ENCODE measurements at places on chromosomes 3 and 15.
A peak's percentile ranks its signal among the peaks of the same experiment; 100 is the strongest.

DNA sequence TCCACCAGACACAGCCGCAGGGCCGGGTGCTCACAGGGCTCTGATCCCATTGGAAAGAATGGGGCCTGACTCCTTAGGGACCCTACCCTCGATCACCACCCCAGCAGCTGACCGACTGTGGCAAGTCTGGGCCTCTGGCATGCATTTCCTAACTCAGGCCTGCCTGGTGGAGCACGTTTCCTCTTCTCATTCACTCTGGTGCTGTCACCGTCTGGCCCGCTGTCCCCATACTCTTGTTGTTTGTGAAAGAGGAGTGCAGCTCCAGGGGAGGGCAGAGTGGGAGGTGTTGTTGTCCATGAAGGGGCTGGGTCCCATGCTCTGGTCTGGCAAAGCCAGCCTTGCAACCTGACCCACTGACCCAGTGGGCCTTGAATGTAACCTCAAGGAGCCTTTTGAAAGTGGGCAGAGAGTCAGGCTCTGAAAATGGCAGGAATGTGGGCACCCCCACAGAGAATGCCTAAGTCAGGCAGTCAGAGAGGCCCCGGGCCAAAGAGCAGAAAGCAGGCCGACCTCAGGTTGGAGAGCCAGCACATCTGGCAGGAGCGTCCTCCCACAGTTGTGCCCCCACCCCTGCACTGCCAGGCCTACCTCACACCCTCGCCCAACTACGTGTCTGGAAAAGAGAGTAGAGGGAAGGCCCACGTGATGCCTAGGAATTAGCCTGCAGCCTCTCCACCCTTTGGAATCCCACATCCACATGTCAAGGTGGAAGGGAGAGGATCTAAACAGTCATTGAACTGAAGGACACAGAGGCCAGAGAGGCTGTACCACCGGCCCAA, 10.9 kb downstream of the SEMA7A start:
- DNase-seq, result no peak

- no peak for DNase-seq
Measured at GRCh38 chr3:65279225-65279782, 591.5 kb upstream of the ADAMTS9 start.

- DNase-seq, result no peak
Measured at GRCh38 chr3:29195056-29195455, 85.8 kb upstream of the RBMS3 start.

DNA sequence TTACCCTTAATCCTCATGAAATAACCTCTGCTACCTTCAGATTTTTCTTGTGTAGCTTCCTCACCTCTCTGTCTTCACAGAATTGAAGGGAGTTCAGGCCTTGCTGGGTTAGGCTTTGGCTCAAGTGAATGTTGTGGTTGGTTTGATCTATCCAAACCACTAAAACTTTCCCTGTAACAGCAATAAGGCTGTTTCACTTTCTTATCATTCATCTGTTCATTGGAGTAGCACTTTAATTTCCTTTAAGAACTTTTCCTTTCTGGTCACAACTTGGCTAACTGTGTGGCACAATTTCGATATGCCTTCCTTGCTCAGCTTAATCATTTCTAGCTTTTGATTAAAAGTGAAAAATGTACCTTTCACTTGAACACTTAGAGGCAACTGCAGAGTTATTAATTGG, 129.8 kb downstream of the NR1I2 start:
- no peak for DNase-seq

DNA sequence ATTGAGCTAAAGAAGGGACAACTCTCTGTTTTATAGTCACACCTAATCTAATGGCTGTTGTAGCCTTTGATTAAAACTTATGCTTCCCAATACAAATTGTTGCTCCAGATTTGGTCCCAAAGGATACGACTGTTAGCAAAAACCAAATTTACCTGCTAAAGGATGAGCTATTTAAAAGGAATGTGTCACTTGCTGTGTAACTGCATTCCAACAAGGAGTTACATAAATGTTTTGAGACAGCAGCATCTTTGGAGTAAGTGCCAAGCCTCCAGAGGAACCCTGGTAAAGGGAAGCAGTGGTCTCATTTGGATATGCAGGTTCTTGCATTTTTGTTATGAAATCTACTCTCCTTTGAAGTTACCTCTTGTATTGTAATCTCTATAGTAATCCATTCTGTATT, 233.3 kb downstream of the THSD4 start:
- no peak for DNase-seq

DNA sequence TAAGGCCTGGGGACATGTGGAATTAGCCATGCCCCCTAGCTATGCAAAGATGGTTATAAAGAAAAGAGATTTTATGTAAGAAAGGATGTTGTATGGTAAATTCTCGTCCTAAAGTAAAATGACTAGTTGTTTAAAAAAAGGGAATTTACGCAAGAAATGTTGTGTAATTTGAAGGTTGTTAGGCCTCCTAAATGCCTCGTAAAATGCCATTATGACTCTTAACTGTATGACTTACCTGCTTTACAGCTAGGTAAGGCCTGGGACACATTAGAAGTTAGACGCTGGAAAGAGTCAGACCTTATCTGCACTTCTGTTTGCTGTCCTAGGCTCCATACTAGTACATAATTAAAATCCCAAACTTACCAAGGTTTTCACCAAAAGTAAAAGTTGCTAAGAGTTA, 17.5 kb upstream of the HHATL start:
- no peak for DNase-seq

GRCh38 chr15:78637776-78638435, 3.1 kb downstream of the CHRNB4 start:
- no peak for DNase-seq

DNA sequence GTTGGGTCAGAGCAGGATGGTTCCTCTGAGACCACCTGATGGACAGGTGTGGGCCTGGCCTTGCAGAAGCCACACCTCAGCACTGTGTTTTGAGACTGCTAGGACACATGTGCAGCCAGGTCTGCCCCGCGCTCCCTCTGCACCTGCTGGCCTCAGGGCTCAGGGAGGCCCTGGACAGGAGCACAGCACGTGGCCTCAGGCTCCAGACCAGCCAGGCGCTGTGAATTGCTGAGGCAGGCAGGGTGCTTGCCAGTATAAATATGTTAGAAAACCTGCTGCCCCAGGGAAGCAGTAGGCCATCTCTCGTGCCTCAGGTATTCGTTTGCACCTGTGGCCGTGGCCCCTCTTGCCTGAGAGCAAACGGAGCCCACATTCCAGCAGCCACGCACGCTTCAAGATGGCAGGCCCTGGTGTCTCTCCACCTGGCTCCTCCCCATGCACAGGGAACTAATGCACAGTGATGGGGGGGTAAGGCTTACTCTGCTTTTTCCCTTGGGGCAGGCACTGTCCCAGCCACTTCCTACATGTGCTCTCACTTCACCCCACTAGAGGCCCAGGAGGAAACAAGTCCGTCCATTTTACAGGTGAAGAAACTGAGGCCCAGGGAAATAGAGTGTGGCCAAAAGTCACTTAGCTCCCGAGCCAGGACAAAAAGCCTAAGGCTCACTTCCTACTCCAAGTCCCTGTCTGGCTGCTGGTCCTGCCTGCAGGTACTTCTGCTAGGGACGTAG, 20.4 kb downstream of the SEC61A1 start:
- no peak for DNase-seq

- DNase-seq, result peak; percentile 9
Measured at GRCh38 chr3:109702252-109702651, 364.9 kb upstream of the DPPA4 start.

- no peak for DNase-seq
Measured at GRCh38 chr15:93333796-93334195, 244.8 kb upstream of the RGMA start.

DNA sequence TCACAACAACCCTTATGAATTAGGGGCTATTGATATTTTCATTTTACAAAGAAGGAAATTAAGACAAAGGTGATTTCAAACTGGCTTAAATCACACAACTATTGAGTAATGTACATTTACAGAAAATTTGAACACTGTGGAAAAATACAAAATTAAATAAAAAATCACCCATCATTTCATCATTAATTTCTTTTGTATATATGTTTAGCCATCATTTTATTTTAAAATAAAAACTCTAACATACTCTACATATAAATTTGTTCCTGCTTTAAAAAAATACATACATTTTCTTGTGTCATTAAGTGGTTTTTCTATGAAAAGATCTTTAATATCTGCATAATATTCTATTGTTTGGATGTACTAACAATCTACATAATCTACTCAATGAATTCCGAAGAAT, 20.2 kb downstream of the CLDN11 start:
- DNase-seq, result no peak

DNA sequence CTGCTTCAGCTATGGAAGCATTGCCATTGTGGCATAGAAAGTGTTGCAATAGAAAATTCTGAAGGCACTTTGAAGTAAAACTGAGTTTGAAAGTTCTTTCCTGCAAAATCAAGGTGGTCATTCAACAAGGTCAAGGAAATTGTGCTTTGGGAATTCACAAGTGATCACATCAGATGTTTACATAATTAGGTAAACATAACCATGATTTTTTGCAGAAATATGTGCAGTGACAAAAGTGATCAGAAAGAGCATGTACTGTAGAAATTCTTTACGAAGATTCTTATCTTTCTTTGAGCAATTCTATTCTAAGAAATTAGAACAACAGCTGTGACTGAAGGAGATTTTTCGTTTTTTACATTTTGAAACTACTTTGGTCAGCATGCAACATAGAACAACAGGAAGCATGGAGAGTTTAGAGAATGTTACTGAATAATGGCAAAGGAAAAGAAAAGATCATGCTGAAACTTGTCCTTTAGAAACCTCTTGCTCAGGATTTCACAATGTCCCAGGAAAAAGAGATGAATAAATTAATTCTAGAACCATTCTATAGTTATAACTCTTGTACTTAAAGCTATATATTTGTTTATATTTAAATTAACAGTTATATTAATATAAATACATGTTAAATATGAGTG, 643.4 kb upstream of the ARPP21 start:
- no peak for DNase-seq

DNA sequence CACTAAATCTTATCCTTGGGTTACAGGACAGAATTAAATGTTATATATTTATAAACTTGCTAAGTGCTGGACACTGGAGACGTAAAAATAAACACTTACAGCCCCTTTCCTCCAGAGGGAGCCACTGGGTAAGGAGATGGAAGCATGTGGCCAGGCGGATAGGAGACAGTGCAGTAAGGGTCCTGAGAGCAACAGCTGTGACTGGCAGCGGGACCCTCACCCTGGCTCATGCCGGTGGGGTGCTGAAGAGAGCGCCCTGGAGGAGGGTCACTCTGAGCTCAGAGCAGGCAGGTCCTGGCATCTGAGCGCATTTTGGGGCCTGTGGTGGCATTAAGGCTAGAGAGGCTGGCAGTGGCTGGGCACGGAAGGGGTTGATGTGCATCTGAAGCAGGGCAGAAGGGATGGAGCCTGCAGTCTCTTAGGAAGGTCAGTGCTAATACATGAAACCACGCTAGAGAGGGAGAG, 16.0 kb downstream of the SEC61A1 start:
- DNase-seq, result no peak

DNA sequence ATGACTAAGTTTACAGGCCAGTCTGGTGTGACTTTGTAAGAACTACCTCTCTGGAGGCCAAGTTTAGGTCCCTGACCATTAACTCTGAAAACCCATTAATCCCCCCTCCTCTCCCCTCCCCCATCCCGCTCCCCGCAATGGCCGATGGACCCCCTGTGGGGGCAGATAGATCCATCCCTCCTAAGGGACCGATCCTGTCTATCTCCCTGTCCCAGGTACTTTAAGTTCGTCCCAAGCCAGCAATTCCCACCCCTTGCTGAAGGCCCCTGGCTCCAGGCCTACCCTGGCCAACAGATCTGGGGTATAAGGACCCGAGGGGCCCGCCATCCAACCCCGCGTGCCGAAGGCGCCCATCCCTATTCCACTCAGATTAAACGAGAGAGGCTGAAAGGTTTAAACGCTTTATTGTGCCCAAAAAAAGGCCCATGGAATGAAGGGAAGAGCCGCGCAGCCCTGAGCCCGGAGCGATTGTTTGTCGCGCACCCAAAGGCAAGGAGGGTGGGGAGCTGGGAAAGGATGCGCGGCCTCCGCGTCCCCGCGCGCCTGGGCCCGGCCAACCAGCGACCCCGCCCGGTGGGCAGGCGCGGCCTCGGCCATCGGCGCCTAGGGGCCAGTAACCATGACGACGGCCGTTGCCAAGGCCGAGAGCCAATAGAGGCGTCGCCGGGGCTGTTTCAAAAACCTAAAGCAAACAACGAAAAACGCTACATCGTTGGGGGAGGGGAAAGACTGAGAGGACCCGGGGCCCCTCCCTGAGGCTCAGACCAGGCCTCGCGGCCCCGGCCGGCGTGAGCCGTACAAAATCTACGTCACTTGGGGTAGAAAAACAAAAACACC, 35.9 kb downstream of the HMCES start:
- DNase-seq, result peak; percentile 58

- DNase-seq, result no peak
Measured at GRCh38 chr3:117144853-117145252, 435.3 kb downstream of the TUSC7 start.

DNA sequence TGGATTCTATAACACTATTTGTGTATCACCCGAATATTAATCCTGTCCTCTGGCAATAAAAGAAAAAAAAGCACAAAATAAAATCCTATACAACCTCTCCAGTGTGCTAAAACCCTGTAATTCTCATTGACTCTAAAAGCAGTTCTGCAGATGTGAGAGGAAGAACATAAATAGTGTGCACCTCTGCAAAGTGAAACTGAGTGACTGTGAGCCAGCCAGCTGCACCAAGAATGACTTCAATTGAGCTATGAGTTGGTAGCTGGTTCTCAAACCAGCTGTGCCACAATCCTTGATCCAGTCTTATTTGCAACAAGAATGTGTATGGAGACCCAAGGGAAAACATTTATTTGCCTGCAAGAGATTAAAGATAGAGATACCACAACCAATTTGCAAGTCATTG, 31.2 kb upstream of the COL8A1 start:
- no peak for DNase-seq

- no peak for DNase-seq
Measured at GRCh38 chr15:41791547-41791937, 17.3 kb downstream of the MAPKBP1 start.

GRCh38 chr3:43062564-43063040, 43.3 kb downstream of the POMGNT2 start:
- DNase-seq, result no peak

GRCh38 chr15:39743611-39744010, 39.0 kb downstream of the FSIP1 start:
- no peak for DNase-seq

GRCh38 chr3:134993011-134993410, 198.0 kb downstream of the EPHB1 start:
- no peak for DNase-seq

- DNase-seq, result no peak
Measured at GRCh38 chr3:134696155-134696554, 45.3 kb upstream of the KY start.

DNA sequence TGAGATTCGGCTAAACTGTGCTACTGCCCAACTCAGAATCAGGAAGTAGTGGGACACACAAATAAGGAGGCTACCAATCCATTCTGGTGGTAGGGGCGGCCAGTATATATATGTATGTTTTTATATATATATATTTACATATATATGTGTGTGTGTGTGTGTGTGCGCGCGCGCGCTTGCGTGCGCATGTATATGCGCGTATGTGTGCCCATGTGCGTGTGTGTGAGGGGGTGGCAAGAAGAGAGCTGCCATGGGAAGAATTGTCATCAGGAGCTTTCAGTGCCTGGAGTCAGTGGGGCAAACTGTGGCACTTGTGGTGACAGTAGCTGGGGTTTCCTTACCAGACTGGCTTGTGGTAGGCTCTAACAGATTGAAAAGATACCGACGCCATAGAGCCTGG, 26.5 kb downstream of the GXYLT2 start:
- no peak for DNase-seq

Measured in activated naive CD4-positive, alpha-beta T cell treated with Interleukin-2 at 50 U/mL for 16 hours (primary cell).